Esophagus squamous epithelium (tissue), 5 donors: ENCODE measurements at places on chromosomes 16 and 17.

GRCh38 chr16:58123896-58124600 lies 5.1 kb downstream of the CFAP20 start:
- DNase-seq, result no peak

- no peak for DNase-seq
Observed at GRCh38 chr17:44132275-44132821, 8.9 kb upstream of the HDAC5 start.

- no peak for DNase-seq
Observed at GRCh38 chr16:73019457-73020362, 28.2 kb downstream of the ZFHX3 start.

- no peak for DNase-seq
Observed at GRCh38 chr17:76543826-76544545, 4.1 kb downstream of the PRCD start.

DNA sequence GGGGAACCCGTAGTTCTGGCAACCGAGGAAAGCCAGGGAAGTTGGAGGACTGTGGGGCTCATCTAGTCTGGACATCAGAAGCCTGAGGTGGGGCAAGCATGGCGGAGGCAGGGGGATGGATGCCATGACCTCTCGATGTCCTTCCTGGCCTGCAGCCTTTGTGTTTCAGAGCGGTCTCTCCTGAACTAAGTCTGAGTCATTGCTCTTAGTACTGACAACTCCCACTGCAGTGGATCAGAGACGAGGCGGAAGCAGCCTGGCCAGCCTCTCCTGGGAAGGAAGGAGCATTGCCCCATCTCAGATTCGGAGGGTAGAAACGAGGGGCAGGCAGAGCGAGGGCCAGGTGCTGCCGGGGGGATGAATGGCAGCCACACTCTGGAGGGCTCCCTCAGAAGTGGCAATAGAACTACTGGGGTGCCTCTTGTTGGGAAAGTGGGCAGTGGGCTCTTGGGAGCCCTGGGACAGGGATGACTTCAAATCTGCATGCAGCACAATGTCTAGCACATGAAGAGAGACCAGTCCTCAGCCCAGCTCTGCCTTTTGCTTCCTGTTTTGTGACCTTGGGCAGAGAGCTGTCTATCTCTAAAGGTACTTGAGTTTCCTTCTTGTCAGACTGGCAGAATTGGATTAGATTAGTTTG lies 3.6 kb upstream of the STAC2 start:
- DNase-seq, result no peak

GRCh38 chr16:4290236-4290830 lies 17.5 kb upstream of the TFAP4 start:
- no peak for DNase-seq

GRCh38 chr16:3044708-3045107 lies 1.7 kb upstream of the MMP25 start:
- DNase-seq, result no peak

GRCh38 chr16:48317614-48318315 lies 67.4 kb downstream of the SIAH1 start:
- no peak for DNase-seq

GRCh38 chr16:12763517-12763916 lies 40.2 kb downstream of the CPPED1 start:
- no peak for DNase-seq

- no peak for DNase-seq
Observed at GRCh38 chr16:79392081-79392480, 208.5 kb downstream of the MAF start.
